ENCODE measurements at places on chromosomes 12 and 14.

DNA sequence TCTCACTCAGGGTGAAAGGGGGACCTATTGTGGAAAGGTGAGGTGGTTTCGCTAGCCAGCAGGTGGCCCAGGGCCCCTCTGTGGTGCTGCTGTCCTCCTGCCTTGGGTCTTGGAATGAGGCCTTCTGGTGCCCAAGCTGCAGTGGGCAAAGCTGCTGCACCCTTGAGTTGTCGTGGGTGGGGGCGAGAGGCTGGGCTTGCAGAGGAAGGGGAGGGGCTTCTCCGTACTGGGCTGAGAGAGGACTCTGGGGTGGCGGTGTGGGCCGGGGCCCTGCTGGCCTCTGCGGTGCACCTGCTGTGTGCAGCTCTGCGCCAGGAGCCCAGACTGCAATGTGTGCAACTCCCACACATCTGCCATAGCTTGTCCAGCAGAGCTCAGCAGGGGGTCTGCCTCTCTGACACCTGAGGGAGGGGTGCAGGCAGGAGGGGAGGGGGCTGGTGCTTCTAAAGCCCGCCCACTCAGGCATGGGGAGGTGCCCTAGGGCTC lies 145.8 kb downstream of the KIF26A start:
- DNase-seq, result no peak

- no peak for DNase-seq
These were observed 156.3 kb upstream of the PDE3A start for GRCh38 chr12:20211981-20212421.

- no peak for DNase-seq
These were observed 1.9 kb downstream of the GNG2 start for GRCh38 chr14:51862176-51862796.

DNA sequence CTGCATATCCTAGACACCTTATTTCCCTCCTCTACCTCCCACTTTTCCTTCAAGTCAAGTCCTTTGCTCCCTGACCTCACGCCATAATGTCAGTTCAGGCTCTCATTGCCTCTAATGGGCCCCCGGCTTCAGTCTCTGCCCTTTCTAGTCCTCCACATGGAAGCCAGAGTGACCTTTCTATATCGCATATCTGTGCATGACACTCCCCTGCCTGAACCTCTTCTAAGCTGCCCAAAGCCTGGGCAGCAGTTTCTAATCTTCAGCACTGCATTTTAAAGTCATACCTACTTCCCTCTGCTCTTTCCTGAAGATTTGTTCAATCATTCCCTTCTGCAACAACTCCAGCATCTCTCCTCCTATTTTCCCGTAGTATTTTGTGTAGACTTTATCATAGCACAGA lies 45.5 kb downstream of the ESR2 start:
- no peak for DNase-seq

- DNase-seq, result no peak
These were observed 47.7 kb downstream of the CIT start for GRCh38 chr12:119829439-119829838.

- DNase-seq, result no peak
These were observed 99.8 kb downstream of the TGFB3 start for GRCh38 chr14:75881994-75882393.

DNA sequence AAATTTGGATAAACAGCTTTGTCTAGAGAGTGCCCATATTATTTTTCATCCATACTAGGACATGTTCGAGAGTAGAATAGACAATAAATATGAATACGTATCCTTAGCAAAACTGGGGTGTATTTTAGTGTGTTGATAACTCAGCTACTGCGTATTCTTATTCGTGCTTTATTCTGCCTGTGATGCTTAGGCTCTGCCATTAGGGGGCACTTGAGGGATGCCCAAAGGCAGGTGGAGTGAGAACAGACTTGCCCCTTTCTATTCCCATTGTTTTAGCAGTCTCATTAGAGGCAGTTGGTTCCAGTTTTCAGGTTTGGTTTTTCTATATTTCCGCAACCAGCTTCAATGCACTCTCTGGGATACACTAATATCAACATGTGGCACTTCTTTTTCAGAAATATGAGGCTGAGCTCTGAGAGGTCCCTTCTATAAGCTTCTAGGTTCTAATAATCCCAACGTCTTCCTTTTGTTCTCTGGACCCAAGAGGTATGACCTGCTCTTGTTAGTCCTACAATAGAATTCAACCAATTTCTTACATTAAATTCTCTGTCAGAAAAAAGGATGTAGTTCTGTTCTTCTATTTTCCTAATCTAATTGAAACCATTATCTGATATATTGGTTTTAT lies 985.7 kb upstream of the FBXO33 start:
- no peak for DNase-seq

- DNase-seq, result no peak
These were observed 219.3 kb downstream of the CRADD start for GRCh38 chr12:93896427-93896826.

DNA sequence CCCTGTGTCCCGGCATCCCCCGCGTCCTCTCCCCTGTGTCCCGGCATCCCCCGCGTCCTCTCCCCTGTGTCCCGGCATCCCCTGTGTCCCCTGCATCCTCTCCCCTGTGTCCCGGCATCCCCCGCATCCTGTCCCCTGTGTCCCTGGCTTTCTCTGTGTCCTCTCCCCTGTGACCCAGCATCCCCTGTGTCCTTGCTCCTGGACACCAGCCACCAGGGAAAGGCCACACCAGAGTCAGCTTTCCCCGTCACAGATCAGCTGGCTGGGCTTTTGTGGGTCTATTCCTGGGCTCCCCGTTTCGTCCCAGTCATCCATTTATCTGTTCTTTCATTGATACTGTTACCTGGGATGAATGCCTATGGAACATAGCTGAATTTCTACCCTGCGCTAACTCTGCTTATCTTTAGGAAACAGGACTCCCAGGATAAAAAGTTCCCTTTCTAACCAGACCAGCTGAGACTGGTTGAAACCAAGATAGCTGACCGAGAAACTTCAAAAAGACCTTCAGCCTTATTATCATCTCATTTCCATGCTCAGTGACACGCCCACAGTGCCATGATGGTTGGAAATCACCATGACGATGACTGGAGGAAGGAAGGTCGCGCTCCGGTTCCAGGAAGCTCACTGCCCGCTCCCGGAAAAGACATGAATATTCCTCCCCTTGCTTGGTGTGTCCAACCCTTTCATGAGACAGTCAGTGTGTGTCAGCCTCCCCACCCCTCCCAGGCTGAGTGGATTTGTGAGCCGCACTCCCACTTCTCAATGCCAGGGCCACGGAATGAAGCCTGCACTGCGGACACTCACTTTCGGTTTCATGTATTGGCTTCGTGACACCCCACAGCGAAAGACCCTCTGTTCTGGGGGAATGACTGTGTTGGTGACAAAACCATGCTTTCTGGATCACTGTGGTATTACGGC lies 276.4 kb upstream of the SFSWAP start:
- DNase-seq, result no peak

GRCh38 chr14:101120641-101121507 lies 217.4 kb upstream of the RTL1 start:
- DNase-seq, result no peak

DNA sequence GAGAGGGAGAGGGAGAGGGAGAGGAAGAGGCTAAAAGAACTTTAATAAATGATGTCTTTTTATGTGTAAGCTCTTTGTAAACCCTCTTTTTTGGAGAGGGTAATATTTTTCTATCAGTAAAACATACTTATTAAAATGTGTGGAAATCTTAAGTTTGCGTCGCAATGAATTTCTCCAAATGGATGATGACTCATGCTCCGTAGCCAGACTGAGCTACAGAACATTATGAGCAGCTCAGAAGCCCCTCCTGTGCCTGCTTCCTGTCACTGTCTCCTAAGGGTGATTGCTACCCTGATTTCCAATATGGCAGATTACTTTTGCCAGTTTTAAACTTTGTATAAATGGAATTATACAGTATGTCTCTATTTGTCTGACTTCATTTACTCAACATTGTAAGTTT lies 13.0 kb upstream of the PYGL start:
- no peak for DNase-seq

- DNase-seq, result no peak
These were observed 4.9 kb downstream of the SVOP start for GRCh38 chr12:109016016-109016415.
